ENCODE measurements at places on chromosomes 13 and 19. TPM values are rescaled to one million over a fixed set of nuclear protein-coding genes. Genes with fewer than 3 reads are reported as not detected.

The ZNF101 gene
- total RNA-seq = 8.3 TPM

The MED16 gene
- 19.0 TPM for total RNA-seq

- no peak for DNase-seq
Measured at GRCh38 chr19:42028304-42029216, 34.5 kb upstream of the ATP1A3 start.

- DNase-seq = no peak
Measured at GRCh38 chr13:42106998-42107397, 58.5 kb downstream of the DGKH start.

- DNase-seq = no peak
Measured at GRCh38 chr19:53961523-53962356, 997 bp upstream of the CACNG8 start.

GRCh38 chr19:11378319-11379189 lies 4.1 kb downstream of the SWSAP1 start:
- peak; percentile 79 for DNase-seq

DNA sequence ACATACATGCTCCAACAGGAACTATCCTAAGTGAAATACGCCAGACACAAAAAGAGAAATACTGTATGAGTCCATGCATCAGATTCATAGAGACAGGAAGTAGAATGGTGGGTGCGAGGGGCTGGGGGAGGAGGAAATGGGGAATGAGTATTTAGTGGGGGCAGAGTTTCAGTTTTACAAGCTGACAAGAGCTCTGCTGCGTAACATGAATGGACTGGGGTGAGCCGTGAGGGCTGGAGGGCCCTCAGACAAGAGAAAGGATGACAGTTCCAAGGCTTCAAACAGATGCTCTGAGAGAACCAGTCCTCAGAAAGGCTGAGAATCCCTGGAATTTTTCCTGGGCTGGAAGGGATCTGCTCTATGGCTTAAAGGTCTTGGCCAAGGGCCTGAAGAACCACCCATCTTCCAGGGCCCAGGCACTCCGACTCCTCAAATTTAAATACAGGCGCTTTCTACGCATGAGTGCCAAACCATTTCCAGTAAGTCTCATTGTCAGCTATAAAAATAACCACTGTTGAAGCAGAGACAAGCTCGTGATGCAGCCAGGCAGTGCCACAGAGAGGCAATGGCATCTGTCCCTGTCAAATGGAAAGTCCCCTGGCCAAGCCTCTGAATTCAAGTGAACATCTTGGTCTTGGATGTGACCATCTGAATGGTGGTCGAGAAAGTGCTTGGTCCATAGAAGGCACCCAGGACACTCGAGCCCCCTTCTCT lies 17.5 kb downstream of the KLF2 start:
- DNase-seq = peak; percentile 24

DNA sequence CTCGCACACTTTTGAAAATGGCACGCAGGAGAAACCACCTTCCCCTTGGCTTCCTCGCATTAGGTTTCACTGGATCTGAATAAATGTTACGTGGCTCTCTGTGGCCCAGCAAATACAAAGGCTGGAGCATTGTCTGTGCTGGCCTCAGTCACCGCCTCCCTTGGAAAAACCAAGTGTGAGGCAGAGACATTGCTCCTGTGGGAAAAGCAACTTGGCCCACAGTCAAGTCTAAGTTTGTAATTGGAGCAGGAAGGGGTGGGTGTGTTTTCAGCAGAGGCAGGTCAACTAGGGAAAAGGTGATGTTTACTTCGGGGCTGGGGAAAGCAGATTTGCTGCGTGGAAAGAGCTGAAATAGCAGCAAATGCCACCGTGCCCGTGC lies 101.6 kb downstream of the IRS2 start:
- DNase-seq = no peak

DNA sequence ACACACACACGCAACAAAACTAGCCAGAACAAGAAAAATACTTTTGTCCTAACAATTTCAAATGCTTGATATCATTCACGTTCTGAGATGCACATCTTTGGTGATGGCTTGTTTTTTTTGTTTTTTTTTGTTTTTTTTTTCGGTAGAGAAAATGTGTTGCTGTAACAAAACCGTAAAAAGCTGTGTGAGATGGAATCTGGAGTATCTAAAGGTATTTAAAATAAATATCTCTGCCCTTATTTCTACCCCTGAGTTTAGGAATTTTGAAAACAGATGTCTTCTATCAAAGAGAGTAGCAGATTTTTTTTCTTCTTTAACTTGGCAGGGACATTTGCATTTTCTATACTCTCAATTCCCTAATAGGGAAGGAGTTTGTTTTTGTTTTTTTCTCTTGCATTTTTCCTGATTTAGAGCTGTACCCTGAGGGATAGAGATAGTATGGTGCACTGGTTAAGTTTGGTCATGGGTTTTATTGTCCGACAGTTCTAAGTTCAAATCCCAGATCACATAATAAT lies 446.6 kb downstream of the KLF5 start:
- DNase-seq = no peak

- peak; percentile 79 for DNase-seq
Measured at GRCh38 chr13:48585456-48585840, 52.6 kb upstream of the RCBTB2 start.

DNA sequence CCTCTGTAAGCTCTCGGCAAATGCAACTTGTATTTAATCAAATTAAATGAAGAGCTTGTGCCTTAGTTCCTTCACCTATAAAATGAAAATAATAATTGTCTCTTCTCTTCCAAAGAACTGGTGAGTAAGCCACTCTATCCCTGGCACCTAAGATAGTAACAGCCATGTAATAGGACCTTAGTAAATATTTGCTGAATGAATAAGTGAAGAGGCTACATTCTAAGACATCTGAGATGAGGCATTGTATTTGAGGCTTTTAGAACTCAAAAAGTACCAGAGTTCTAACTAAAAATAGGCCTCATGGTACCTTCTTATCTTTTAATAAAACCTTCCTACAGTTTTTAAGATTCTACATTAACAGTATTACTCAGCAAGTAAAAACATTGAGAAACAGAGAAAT lies 17.3 kb upstream of the DCLK1 start:
- no peak for DNase-seq

- DNase-seq = peak; percentile 43
Measured at GRCh38 chr13:104571161-104571892, 1505.1 kb upstream of the SLC10A2 start.

Measured in lung microvascular endothelial cell (primary cell).